ENCODE measurements at places on chromosomes 11 and 22.

GRCh38 chr11:17389211-17389956 is 925 bp upstream of the KCNJ11 start:
- DNase-seq = peak; percentile 78

DNA sequence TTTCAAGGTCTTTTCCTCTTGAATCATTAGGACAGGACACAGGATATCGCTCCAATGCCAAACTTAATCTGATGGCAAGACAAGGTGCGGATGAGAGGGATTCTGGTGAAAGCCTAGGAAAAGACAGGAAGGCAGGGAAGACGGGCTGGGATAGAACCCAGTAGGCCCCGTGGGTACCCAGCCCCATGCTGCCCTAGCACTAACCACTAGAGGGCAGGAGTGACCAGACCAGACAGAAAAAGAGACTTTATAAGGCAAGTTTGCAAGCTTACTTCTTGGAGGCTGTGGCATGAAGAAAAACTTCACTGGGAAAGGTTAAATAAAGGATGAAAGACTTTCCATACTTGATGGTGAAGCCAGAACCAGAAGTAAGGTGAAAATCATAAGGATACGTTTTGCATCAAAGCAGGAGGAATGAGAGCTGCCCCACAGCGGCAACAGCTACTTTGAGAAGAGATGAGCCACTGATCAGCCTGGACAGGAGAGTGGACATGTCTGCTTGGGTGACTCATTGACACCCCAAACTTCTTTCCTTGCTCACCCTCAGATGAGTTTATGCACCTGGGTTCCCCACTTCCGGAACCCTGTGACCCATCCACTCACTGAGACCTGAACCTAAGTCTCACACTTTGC is 39.8 kb downstream of the SYN3 start:
- DNase-seq = peak; percentile 86

GRCh38 chr11:8811571-8811970 is 99.4 kb upstream of the AKIP1 start:
- DNase-seq = no peak

GRCh38 chr11:16799890-16800289 is 61.4 kb downstream of the C11orf58 start:
- no peak for DNase-seq

DNA sequence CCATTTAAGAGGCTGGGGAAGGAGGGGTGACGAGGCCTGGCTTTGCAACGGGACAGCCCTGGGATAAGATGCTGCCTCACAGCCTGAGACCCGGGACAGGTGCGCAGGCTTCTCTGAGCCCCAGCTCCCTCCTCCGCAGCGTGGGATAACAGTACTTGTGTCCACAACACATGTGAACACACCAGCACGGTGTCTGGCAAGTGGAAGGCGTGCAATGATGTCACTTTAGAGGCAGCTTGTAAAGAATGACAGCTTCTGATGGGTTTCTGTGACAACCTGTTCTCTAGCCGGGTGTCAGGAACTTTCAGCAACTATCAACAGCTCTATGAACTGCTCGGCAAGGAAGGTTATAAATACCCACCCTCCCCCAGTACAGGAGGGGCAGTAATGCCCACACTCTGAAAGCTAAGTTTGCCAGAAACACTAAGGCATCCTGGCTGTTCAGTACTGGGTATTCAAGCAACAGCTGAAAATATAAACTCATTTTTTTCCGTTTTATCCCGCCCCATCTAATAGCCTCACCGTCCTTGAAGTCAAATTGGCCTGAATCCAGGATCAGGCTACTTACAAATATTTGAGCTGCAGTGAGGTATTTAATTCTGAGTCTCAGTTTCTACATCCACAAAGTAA is 59.7 kb downstream of the MYH9 start:
- DNase-seq = no peak

DNA sequence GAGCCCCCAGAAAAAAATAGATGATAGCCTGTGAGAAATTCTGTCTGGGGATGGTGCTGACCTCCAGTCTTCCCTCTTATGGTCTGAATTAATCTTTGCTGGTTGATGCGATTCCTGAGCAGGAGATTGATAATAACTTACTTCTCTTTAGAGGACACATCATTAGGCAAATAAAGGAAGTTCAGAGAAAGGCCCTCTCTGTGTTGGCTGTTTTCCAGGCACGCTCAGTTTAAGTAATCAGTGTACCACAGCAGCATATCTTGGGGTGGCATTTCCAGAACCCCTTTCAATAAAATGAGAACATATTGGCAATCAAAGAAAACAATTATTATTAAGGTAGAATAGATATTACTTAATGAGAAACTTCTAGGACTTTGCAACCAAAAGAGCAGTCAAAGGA is 1129.3 kb upstream of the RAG2 start:
- no peak for DNase-seq

GRCh38 chr22:27149921-27150543 is 492.6 kb downstream of the MIAT start:
- no peak for DNase-seq

DNA sequence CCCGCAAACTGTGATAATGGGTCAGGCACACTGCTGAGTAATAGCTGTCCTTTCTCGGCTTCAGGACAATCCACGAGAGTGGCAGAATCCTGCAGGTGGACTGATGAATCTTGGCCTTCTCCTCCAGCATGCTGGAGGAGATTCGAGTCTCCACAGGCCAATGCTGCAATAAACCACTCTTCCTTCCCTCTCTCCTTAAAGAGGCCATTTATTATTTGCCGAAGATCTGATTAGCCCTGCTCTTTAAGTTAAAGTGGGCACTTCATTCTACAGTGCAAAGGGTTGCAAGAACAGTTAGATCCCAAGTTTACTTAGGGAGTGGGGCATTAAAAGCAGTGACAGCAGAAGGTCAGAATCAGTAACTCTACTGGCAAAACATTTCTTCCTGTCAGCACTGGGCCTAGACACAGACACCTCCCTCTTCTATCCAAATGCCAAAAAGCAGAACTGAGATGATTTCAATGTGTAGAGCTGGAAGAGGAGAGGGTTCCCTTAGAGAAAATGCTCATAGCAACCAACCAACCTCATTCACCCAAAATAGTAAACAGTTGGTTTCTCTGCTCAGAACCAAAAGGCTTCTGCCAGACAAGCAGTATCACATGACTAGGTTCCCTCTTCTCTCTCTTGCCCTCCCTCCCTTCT is 121.7 kb downstream of the SGSM3 start:
- DNase-seq = no peak

DNA sequence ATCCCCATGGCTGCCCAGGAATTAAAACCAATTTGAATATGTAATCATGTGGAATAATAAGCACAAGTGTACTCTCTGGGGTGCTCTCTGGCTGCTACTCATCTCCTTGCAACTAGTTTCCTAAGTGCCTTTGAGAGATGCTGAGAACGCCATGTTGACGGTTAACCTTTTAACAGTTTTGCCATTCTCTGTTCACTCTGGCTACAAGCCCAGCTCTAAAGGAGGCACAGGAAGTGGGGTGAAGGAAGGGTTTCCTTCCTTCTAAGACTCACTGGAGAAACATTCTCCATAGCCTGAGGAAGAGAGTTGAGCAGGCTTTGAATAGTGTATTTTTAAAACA is 122.0 kb upstream of the ZC3H12C start:
- no peak for DNase-seq

GRCh38 chr11:59954219-59954847 is 9.5 kb upstream of the OOSP4A start:
- DNase-seq = no peak

- DNase-seq = no peak
Measured at GRCh38 chr11:12200279-12200990, 90.0 kb downstream of the MICAL2 start.

GRCh38 chr22:17774206-17774925 is at the start of gene BID:
Gene BID (minus strand): TSS chr22:17774469. CDS start chr22:17750116, 24,353 bp downstream.
- DNase-seq = no peak

DNA sequence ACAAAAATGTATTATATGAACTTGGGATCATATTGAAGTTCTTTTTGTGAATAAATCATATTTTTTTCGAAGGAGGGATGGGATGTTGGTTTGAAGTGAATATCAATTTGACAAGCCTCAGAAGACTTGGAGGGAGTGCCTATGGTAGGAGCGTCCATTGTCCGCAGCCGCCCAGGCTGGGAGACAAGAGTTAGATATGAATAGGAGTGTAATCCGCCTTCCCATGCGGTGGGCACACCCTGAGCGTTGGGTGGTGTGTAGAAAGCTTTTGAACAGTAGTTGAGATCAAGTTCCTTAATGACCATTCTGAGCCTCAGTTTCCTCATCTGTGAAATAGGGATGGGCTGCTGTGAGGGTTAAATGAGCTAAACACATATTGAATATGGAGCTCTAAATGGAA is 7.0 kb downstream of the CD82 start:
- DNase-seq = no peak

DNA sequence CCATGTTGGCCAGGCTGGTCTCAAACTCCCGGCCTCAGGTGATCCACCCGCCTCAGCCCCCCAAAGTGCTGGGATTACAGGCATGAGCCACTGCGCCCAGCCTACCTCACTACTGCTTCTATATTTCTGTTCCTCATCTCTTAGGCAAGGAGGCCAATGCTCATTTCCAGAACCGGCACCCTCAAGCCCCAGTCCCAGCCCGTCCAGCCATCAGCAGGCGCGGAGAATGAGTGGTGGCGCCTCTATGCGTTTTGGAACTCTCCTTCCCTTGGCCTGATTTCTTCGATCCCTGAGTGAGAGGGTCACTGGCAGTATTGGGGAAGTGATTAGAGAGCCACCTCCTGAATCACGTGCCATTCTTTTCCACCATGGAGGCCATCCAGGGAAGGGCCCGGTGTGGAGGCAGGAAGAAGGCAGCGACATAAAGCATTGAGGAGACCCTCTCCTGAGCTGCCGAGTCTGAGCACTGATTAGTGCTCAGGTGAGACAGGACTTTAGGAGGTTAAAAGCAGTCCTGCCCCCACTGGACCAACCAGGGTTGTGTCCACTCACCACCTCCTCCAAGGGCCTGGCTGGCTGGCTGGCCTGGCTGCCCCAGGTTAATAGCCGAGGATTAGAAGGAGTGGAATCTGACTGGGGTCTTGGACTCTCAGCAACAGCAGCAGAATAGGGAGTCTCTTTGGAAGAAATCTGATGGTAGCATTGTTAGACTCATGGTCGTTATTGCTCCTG is 8.7 kb downstream of the GRIK4 start:
- DNase-seq = no peak

DNA sequence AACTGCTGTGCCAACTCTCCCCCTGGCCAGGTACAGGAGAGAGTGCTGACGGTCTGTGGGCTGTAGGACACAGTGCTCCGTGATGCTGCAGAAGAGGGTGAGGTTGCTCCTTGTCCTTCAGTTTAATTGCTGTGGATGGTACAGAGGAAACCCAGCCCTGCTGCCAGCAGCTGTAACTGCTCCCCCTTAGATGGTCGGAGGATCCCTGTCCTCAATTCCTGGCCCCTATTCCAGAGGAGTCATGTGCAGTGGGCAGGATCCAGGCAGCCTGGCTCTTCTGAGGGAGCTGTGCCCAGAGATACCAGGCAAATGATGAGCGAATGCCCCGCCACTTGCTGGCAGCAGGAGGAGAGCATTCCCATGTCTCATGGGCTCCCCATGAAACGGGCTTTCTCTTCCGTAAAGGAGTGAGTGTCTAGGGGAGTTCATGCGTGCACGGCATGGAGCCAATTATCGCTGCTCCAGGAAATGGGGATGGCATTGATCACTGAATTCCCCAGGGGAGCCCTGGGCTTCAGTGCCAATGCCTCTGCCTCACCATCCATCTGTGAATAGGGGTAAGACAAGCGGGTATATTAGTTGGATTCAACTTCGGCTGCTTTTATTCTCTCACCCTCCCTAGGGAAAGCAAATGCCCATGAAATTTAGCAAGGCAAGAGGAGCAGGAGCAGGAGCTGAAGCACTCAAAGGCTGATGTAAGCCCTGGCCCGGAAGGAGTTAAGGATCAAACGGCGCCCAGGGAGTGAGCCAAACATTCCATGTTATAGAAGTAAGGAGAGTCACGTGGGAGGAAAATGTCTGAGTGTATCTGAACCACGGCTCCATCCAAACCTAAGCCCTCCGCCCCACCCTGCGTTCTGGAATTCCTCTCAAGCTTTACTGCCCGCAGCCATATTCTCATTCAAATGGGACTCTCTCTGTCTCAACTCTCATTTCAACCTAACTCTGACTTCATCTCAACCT is 51.0 kb upstream of the CSNK2A3 start:
- peak; percentile 73 for DNase-seq

DNA sequence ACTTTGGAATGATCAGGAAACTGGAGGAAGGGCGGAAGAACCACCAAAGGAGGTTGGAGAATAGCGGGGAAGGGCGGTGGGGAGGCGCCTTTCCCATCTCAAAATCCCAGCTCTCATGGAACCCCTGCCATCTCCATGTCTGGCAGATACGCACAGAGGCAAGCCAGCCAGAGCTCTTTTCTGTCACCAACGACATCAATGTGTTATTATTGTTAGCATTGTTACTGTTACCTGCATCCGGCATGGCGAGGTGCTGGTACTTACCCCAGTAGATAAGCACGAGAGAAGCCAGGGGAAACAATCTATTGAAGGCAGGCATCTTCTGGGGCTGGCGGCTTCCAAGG is 969 bp downstream of the SCN3B start:
- no peak for DNase-seq

DNA sequence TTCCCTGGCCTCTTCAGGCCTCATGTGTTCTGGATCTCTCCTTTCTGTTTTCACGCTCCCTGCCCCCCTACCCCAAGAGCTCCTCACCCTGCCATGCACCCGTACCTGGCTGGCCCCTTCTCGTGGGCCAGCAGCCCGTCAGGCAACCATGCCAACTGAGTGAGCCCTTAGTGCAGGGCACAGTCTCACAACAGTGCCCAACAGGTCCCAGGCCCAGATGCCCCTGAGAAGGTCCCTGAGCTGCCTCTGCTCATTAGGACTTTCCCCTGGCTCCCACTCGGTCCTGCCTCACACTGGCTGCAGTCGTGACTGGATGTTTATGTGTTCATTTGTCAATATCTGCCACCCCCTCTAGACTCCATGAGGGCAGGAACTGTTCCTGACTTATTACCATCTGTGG is 44.8 kb upstream of the IGSF9B start:
- DNase-seq = no peak

DNA sequence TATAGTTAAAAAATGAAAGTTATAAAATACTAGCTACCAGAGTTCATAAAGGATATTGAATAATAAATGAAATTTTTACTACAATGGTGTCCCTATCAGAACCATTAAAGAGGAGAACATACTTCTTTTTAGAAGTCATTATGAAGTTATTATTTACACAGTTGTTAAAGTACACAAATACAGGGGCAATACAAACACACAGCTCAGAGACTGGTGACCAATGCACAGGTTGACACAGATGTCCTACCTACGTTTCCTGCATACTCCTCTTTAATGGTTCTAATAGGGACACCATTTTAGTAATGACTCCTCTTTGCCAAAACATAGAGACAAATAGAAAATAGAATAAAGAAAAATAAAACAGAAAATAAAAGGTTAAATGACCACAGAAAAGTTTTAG is 10.1 kb downstream of the NLRP10 start:
- no peak for DNase-seq

DNA sequence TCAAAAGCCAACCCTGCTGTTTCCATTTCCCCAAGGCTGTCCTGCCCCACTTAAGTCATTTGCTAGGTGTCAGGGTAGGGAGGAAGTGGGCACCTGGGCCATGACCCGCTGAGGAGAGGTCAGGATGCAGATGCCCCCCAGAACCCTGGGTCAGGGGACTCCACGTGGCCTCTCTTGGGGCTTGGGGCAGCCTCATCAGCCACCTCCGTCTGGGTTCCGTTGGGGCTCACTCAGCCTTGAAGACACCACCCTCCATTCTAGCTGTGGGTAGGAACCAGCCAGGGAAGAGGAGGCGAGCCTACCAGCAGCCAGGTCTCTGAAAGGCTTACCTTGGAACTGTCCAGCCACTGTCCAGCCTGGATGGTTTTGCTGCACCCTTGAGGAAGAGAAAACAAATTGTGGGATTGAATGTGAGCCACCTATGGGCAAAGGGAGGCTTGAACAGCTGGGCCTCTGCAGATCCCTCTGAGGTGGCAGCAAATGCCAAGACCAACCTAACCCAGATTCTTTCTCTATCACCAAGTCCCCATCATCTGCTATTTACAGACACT is 2.5 kb downstream of the APOL4 start:
- DNase-seq = peak; percentile 14

Measured in ELF-1 (cell line).